ENCODE measurements at places on chromosomes 13 and 19.

- DNase-seq, result no peak
Measured at GRCh38 chr13:25247360-25247759, 39.9 kb downstream of the MTMR6 start.

GRCh38 chr19:932648-933552 lies 7.1 kb downstream of the ARID3A start:
- DNase-seq, result no peak

- DNase-seq, result no peak
Measured at GRCh38 chr13:45206340-45206739, 5.5 kb upstream of the KCTD4 start.

- DNase-seq, result no peak
Measured at GRCh38 chr13:41597348-41598041, 140.1 kb downstream of the RGCC start.

DNA sequence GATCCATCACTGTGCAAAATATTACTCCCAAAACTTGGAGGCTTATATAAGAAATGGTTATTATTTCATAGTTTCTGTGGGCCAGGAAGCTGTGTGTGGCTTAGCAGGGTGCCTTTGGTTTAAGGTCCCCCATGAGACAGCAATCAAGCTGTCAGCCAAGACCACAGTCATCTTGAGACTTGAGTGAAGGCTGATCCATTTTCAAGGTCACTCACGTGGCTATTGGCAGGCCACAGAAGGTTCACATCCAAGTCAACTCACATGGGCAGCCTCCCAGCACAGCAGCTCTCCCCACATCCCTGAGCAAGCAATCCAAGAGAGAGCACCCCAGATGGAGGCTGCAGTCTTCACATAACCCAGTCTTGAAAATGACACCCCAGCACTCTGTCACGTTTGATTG lies 537.4 kb downstream of the MYO16 start:
- DNase-seq, result no peak

GRCh38 chr13:73767191-73767741 lies 366.9 kb downstream of the KLF12 start:
- DNase-seq, result no peak

- DNase-seq, result no peak
Measured at GRCh38 chr13:50133358-50133953, 118.2 kb downstream of the KCNRG start.

GRCh38 chr19:55353356-55353802 lies 1.1 kb downstream of the COX6B2 start:
- no peak for DNase-seq

DNA sequence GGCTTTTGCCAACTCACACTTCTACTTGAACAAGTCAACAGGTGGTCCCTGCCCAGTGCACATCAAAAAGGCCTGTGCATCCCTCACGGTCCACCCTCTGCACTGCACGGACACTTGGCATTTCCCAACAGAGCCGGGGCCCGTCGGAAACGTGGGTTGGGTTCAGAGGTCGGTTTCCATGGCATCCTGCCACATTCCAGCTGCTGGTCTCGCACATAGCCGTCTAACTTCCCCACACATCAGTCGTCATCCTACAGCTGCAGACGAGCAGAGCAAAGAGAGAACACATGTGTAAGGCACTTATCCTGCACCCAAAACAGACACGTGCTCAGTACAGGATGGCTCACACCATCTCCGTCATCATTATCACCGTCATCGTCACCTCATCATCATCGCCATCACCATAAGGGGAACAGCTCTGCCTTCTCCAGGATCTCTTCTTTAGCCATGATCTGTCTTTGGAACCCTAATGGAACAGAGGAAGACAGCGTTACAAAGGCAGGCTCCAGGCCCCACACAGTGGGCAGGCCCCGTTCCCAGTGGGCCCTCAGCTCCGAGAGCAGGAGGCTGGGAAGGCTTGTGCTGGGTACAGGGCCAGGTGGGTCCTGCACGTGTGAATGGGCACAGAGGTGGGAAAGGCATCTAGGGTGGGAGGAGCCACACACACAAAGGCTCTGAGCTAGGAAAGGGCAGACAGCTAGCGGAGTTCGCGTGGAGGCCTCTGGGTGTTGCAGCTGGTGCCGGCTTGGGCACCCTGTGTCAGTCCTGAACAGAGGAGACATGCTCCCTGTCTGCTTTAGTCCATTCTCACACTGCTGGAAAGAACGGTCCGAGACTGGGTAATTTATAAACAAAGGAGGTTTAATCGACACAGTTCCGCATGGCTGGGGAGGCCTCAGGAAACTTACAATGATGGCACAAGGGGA lies 170.8 kb upstream of the SOX1 start:
- no peak for DNase-seq

DNA sequence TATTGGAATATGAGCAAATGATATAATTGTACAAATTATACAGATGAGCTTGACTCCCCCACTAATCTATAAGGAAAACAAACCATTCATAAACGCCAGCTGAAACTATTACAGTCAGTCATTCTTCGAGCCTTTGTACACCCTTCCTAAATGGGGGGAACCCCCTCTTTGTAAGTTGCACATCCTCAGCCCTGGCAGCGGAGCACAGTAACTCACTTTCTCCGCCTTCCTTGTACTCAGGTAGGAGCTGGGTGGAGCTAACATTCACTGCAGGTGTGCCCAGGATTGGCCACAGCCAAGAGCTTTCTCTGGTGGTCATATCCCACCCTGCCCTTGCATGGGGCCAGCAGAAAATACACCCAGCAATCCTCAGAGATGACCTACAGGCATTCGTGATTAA lies 28.6 kb downstream of the PIN1 start:
- DNase-seq, result no peak

- DNase-seq, result peak; percentile 11
Measured at GRCh38 chr13:40789275-40790153, at the start of gene SLC25A15. Gene SLC25A15 (plus strand): TSS chr13:40789611. CDS start chr13:40793227, 3,616 bp downstream.

DNA sequence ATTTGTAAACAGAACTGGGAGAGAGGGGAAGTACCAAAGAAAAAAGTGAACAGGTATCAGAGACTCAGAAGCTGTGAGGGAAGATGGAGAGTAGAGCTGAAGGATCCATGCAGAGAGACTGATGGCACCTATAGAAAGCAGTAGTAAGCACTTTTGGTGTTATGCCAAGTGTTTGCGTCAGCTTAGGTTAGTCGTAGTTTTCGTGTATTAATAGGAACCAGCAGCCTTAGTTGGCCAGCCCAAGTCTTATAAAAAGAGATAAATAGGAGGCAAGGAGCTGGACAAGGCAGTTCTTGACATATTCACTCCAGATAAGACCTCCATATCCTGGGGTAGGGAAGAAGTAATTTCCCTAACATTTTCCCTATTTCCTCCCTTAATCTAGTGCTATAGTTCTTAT lies 214.2 kb downstream of the OXGR1 start:
- DNase-seq, result no peak

DNA sequence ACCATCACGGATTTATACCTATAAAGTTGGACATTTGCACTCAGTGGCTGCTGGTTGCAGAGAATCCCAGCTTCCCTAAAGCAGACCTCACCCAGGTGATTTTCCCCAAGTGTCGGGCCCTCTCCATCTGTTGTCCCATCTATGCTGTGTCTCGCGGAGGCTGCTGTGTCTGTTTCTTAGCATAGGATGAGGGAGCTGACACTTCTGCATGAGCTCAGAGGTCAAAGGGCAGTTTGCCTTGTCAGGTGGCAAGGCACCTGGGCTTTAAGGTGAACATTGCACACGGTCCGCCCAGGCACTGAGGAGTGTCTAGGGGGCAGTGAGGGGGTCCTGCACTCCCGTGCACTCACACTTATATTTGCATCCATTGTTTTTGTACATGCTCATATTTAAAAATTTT lies 151.6 kb downstream of the ZIC5 start:
- no peak for DNase-seq

GRCh38 chr13:89733829-89734228 lies 1613.7 kb upstream of the MIR17HG start:
- no peak for DNase-seq

DNA sequence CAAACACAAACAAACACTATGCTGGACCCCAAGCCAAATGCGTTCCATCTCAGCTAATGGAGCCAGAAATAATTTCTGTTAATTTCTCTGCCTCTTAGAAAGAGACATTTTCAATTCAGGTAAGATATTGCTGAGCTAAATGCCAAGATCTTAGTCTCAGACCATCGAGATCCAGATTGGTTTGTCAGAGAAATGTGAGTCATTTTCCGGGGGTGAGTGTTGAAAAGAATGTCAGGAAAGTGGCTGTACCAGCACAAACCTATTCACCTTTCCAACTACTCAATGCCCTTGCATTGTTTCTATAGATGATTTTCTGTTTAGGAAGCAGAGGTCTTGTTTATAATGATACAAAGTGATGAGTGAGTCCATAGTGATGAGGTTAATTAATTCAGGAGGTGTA lies 266.8 kb upstream of the TSHZ3 start:
- DNase-seq, result no peak

DNA sequence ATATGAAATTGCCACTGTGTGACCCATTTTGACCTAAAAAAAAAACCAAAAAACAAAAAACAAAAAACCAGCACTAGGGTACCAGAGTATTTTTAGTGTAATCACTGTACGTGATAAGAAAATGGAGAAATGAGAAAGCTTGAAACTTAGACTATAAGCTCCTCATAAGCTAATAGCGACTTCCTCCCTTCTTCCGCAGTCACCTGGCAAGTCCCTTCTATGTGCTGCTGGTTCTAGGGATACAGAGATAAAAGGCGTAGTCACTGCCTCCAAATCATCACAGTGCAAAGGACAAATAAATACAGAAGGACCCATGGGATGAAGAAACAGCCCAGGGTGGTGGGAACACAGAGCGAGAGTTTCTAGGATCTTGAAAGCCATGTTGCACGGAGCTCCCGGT lies 190.3 kb downstream of the TM9SF2 start:
- no peak for DNase-seq

GRCh38 chr19:53394522-53394973 lies 401 bp upstream of the ZNF765 start:
- DNase-seq, result peak; percentile 18

DNA sequence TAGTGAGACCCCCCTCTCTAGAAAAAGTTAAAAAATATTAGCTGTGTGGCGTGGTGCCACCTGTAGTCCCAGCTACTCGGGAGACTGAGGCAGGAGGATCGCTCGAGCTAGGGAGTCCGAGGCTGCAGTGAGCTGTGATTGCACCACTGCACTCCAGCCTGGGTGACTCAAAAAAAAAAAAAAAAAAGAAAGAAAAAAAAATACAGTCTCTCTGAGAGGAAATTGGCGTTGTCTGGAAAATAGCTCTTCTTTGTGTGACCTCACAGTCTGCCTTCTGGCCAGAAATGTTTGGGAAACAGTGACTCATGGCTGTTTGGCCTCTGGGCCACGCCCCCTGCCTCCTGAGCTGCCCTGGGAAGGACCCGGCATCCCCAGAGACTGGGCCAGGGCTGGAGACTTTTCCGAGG lies 10.7 kb downstream of the MARCHF2 start:
- DNase-seq, result peak; percentile 27

- no peak for DNase-seq
Measured at GRCh38 chr19:13993590-13994300, 12.4 kb downstream of the RFX1 start.

GRCh38 chr19:29429021-29429420 lies 96.8 kb upstream of the VSTM2B start:
- no peak for DNase-seq

- no peak for DNase-seq
Measured at GRCh38 chr13:94419304-94419924, 60.1 kb downstream of the DCT start.

DNA sequence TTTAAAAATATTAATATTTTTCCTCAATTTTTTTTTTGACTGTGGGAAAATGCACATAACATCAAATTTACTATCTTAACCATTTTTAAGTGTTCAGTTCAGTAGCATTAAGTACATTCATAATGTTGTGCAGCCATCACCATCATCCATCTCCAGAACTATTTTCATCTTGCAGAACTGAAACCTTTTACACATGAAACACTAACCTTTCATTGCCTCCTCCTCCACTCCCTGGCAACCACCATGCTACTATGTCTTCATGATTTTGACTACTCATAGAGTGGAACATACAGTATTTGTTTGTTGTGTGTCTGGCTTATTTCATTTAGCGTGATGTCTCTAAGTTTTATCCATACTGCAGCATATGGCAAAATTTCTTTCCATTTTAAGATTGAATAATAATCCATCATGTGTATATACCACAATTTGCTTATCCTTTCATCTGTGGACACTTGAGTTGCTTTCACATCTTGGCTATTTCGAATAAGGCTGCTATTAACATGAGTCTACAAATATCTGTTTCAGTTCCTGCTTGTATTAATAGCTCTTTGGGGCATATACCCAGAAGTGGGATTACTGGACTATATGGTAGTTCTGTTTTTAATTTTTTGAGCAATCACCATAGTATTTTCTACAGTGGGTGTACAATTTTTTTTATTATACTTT lies 376.4 kb downstream of the MTUS2 start:
- DNase-seq, result no peak

- DNase-seq, result no peak
Measured at GRCh38 chr19:17721821-17722220, 2.5 kb downstream of the MAP1S start.

DNA sequence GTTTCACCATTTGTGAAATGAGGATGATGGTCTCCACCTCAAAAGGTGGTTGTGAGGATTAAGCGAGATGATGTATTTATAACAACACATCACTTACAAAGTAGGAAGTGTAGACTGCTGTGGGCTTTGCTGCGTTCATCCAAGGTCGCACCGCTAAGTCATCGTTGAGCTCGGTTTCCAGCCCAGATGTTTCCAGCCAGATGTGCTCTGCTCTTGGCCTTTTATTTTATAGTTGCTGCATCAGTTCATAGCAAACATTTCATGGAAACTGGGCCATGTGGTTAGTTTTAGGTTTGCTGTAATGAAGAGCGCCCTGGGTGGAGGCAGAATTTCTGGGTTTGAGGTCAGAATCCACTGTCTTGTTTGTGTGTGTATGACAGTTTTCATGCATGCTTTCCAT lies 76.5 kb upstream of the RNF113B start:
- no peak for DNase-seq

DNA sequence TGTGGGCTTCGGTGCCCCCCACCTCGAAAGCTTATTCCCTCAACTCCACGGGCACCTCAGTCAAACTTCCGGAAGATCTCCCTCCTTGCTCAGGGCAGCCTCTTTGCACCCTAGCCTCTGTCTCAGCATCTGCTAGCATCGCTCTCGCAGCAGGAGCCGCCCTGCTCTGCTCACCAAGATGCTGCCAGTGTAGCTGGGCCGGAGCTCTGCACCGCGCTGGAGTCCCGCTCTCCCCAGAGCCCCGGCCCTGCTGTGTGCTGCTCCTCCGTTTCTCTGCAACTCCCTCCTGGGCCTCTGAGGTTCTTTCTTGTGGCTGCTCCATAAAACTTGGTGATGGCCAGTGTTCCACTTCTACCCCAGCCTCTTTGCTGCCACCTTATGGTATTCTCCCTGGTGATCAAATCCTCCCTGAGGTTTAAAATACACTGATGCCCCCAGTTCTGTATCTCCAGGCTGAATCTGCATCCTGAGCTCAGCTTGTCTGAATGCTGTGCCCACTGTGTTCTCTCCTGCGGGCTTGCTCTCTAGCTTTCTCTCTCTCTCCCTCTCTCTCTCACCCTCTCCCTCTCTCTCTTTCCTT lies 198.0 kb downstream of the UQCRFS1 start:
- DNase-seq, result no peak

GRCh38 chr19:49231804-49232203 lies 74.2 kb downstream of the TRPM4 start:
- no peak for DNase-seq
